Neural progenitor cell (in vitro differentiated cells): ENCODE measurements at places on chromosomes 16 and 17.

DNA sequence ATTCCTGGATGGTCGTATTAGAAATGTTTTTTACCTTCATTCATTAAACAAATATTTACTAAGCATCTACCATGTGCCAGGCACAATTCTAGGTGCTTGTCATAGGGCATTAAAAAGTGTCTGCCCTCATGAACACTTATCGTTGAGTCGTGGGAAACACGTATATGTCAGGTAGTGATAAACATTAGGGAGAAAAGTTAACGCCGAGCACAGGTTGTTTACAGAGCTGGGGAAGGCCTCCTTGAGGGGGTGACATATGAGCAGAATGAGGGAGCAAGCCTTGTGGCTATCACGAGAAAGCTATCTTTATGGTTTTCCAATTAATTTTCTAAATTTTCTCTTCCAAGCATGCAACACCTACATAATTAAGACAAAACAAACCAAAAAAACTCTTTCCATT is 985 bp upstream of the ZNF213 start:
- no peak for DNase-seq

- peak; percentile 87 for DNase-seq
Observed at GRCh38 chr17:76710863-76711611, at the start of gene MXRA7. Gene MXRA7, minus strand, starts transcription at chr17:76710965. Its CDS starts 19 bp downstream, at chr17:76710946.

- DNase-seq = no peak
Observed at GRCh38 chr17:661509-661908, 53.1 kb downstream of the VPS53 start.

- DNase-seq = no peak
Observed at GRCh38 chr16:84559311-84559932, 55.0 kb upstream of the MEAK7 start.

GRCh38 chr17:74457146-74457819 is 9.2 kb upstream of the CD300A start:
- peak; percentile 89 for DNase-seq

- peak; percentile 82 for DNase-seq
Observed at GRCh38 chr17:73536700-73537605, 107.3 kb downstream of the SDK2 start.

GRCh38 chr17:16255481-16255921 is 38.5 kb downstream of the PIGL start:
- peak; percentile 70 for DNase-seq
